ENCODE measurements at places on chromosomes 11 and 22.
A peak's percentile ranks its signal among the peaks of the same experiment; 100 is the strongest.

- DNase-seq = no peak
Observed at GRCh38 chr22:42986115-42986514, 28.8 kb downstream of the PACSIN2 start.

DNA sequence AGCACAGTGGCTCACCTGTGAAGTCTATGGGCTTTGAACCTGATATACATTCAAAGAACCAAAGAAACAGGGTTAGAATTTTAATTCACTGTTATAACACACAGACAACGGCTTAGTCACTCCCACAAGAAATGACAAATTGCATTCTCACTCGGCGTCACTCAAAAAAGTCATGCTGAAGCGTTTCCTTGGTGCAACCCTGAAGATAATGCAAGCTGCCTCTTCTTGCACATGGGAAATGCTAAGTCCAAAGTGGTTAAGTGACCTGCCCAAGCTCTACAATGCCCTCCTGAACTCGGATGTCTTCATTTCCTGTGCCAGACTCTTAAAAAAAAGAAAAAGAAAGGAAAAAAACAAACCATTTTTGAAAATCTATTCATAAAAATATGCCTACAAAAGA, 10.0 kb downstream of the LGR4 start:
- peak; percentile 47 for DNase-seq

GRCh38 chr11:35305670-35306382, 113.5 kb downstream of the SLC1A2 start:
- DNase-seq = peak; percentile 69

DNA sequence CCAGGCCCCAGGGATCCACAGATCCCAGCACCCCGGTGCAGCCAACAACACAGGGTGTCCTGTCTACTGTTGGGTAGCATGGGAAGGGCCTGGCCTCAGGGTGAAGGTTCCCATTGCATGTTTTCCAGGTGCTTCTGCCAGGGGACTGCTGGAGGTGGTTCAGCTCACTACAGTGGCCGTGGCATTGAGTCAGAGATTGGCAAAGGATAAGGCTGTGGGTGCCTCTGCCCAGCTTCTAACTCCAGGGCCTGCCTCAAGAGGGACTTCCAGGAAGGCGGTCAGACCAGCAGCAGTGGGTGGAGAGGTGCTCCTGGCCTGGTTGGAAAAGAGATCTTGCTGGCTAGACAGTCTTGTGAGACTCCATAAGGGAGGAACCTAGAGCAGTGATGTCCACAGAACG, 20.9 kb downstream of the CSNK1E start:
- DNase-seq = no peak

DNA sequence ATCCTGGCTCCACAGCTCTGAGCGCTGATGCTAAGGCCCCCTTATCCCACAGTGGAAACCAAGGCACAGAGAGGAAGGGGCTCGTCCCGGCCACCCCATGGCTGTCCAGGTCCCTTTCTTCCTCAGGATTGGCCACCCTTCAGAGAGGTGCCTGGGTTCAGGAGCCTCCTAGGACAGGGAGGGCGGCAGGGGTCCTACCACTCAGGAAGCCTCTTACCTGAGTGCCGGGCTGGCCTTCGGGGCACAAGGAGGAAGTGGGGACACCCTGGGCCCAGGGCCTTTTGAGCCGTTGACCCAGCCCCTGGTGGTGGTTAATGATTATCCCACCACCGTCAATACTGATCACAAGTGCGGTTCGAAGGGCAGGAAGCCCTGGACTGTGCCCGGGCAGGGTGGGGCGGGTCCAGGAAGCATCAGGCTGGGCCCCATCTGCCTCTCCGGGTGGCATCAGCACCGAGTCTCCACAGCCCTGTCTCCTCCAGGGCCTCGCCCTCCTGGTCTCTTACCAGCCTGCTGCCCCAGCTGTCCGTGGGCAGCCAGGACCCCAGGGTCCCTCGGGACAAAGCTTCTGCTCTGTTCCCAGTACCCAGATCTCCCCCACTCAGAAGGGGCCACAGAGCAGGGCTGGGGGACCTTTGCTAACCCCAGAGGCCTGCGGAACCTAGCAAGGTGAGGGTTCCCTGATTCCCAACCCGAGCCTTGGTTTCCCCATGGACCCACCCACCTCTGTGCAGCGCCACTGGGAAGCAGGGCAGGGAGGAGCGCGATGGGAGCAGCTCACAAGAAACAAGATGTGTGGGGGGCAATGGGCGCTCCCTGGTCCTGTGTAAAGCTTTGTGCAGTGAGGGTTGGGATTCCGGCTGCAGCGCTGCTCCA, 15.0 kb upstream of the EHD1 start:
- no peak for DNase-seq

DNA sequence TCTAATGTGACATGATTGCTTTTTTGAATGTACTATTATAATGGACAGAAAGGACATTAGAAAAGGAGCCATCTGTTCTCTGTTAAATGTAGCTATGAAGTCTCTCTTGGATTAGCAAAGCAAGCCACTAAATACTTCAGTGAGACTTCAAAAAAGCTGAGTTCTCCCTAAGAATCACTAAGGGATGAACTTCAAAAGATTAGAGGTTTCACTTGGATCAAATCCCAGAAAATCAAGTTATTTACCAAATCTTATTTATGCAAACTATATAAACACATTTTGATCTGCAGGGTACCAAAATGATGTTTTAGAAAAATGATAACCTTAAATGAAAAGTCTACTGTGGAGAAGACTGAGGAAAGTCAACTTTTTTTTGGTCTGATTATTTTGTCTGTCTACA, 82.1 kb upstream of the MTMR2 start:
- no peak for DNase-seq

DNA sequence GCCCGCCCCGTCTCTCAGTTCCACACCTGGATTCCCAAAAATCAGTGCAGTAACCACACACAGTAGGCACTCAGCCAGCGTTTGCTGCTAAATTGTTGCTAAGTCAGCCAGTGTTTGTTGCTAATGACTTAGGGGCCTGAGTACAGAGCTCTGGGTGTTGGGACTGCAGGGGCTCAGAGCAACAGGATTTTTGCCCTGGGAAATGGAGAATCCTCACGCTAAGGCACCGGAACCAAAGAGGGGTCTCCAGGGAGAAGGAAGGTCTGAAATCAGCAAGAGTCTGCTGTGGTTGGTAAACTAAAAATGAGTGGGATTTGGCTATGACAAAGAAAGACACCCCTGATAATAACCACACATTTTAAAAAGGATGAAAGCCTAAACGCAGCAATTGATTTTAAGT, 22.7 kb upstream of the ALX4 start:
- no peak for DNase-seq

All from fibroblast of pulmonary artery (primary cell).